ENCODE measurements at places on chromosomes 5 and 9. TPM values are rescaled to one million over a fixed set of nuclear protein-coding genes. Genes with fewer than 3 reads are reported as not detected.

Gene CTXN3
- not detected for polyA plus RNA-seq

Gene CDO1
- 40.0 TPM for polyA plus RNA-seq

Gene PCDHGA1
- 0.69 TPM for polyA plus RNA-seq

Gene STPG3
- polyA plus RNA-seq = not detected

Gene NRG2
- polyA plus RNA-seq = 0.73 TPM

Gene OMD
- 3.0 TPM for polyA plus RNA-seq

Gene CDK9
- polyA plus RNA-seq = 4.6 TPM

Gene TJP2
- 27.2 TPM for polyA plus RNA-seq

Gene DMRT3
- not detected for polyA plus RNA-seq

Gene AHRR
- not detected for polyA plus RNA-seq

Gene TMEM250
- polyA plus RNA-seq = 0.52 TPM

Gene ARID3C
- polyA plus RNA-seq = not detected

Gene ADAMTS6
- 0.08 TPM for polyA plus RNA-seq

Gene PSMD5
- 12.6 TPM for polyA plus RNA-seq

Gene BTNL3
- polyA plus RNA-seq = not detected
